ENCODE measurements at places on chromosomes 4 and X. TPM values are rescaled to one million over a fixed set of nuclear protein-coding genes. Genes with fewer than 3 reads are reported as not detected.

- no peak overlapping the region for H3K4me3 ChIP-seq
- no peak for DNase-seq
- no peaks in the 10 kb centered on the region for H3K4me1 ChIP-seq
- no peaks in the 10 kb centered on the region for H3K36me3 ChIP-seq
- H3K27me3 ChIP-seq = no peaks in the 10 kb centered on the region
Observed at GRCh38 chrX:68043713-68044438, 389.4 kb downstream of the OPHN1 start.

GRCh38 chrX:150692831-150693724 is at the start of gene MTMR1:
TSS of gene MTMR1 (plus strand) at chrX:150693396. CDS start at chrX:150693531, 135 bp downstream.
- no peak for DNase-seq
- H3K27me3 ChIP-seq = no peaks in the 10 kb centered on the region
- H3K4me3 ChIP-seq = peak within 1 kb of the TSS; percentile 74
- peak within 1 kb of the TSS; percentile 95 for H3K27ac ChIP-seq

- H3K4me1 ChIP-seq = peaks cover 5% of the 10 kb centered on the region
- H3K27me3 ChIP-seq = no peaks in the 10 kb centered on the region
- DNase-seq = no peak
Observed at GRCh38 chr4:151169900-151170299, 70.5 kb downstream of the RPS3A start.

DNA sequence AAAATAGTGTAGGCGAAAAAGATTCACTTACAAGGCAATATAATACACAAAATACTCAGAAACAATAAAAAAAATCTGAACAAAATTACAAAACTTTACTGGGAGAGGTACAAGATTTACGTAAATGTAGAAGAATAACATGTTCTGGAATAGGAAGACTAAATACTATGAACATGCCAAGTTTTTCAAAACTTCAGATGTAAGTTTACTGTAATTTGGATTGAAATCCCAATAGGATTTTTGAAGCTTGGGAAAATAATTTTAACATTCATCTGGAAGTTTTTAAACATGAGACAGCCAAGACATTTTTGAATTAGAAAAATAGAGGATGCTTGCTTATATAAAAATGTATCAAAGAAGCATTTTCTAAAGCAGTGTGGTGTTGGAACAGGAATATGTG is 30.5 kb upstream of the CT83 start:
- H3K27me3 ChIP-seq = no peaks in the 10 kb centered on the region
- H3K36me3 ChIP-seq = no peaks in the 10 kb centered on the region
- no peaks in the 10 kb centered on the region for H3K4me1 ChIP-seq
- no peak for DNase-seq
- H3K27ac ChIP-seq = no peak overlapping the region

GRCh38 chr4:76659103-76659490 is 224.1 kb downstream of the SHROOM3 start:
- H3K36me3 ChIP-seq = no peaks in the 10 kb centered on the region
- H3K27me3 ChIP-seq = no peaks in the 10 kb centered on the region
- no peak overlapping the region for H3K4me3 ChIP-seq
- H3K27ac ChIP-seq = no peak overlapping the region
- H3K4me1 ChIP-seq = peaks cover 8% of the 10 kb centered on the region

DNA sequence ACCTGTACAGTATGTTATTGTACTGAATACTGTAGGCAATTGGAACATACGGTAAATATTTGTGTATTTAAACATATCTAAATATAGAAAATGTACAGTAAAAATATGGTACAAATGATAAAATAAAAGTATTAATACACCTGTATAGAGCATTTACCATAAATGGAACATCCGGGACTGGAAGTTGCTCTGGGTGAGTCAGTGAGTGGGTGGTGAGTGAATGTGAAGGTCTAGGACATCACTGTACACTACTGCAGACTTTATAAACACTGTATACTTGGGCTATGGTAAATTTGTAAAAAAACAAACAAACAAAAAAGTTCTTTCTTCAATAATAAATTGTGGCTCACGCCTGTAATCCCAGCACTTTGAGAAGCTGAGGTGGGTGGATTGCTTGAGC is 52.4 kb upstream of the FHL1 start:
- H3K4me3 ChIP-seq = no peak overlapping the region
- no peak overlapping the region for H3K27ac ChIP-seq
- H3K36me3 ChIP-seq = no peaks in the 10 kb centered on the region

GRCh38 chr4:14967982-14968381 is 34.3 kb upstream of the CPEB2 start:
- no peaks in the 10 kb centered on the region for H3K4me1 ChIP-seq
- no peak overlapping the region for H3K4me3 ChIP-seq
- no peaks in the 10 kb centered on the region for H3K36me3 ChIP-seq

DNA sequence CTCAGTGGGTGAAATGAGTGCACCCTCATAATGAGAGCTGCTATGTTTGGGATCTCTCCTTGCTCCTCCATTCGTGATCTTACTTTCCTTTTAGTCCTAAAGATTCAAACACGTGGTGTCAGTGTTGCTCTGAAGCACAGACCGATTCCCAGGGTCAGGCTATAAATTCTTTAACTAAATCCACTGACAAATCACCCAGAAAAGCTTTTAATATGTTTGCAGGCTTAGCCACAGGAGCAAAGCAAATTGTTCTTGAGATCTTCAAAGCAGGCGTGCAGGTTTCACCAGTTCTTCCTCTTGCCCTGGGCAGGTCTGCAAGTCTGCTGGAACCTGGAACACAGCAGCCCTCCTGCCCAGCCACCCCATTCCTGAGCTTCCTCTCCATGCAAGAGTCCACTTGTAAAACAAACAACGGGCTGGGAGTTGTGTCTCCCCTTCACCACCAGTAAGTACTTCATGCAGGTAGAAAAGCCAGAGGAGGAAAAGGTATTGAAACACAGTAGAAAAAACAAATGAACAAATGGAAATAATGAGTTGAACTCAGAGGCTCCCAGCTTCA is 70.1 kb upstream of the ENPP6 start:
- H3K27me3 ChIP-seq = no peaks in the 10 kb centered on the region
- H3K36me3 ChIP-seq = no peaks in the 10 kb centered on the region
- H3K4me3 ChIP-seq = no peak overlapping the region
- H3K27ac ChIP-seq = peak overlapping the region; percentile 63

GRCh38 chr4:184310171-184310567 is 92.5 kb upstream of the ENPP6 start:
- no peak overlapping the region for H3K4me3 ChIP-seq
- no peak overlapping the region for H3K27ac ChIP-seq
- no peaks in the 10 kb centered on the region for H3K36me3 ChIP-seq
- H3K4me1 ChIP-seq = peaks cover 21% of the 10 kb centered on the region
- H3K27me3 ChIP-seq = no peaks in the 10 kb centered on the region

GRCh38 chr4:24768006-24768405 is 27.4 kb upstream of the SOD3 start:
- no peak overlapping the region for H3K4me3 ChIP-seq
- H3K4me1 ChIP-seq = peaks cover 6% of the 10 kb centered on the region
- no peak overlapping the region for H3K27ac ChIP-seq

- H3K27ac ChIP-seq = no peak overlapping the region
- H3K4me1 ChIP-seq = no peaks in the 10 kb centered on the region
- DNase-seq = no peak
- no peaks in the 10 kb centered on the region for H3K36me3 ChIP-seq
Observed at GRCh38 chr4:107449611-107450369, 270.2 kb downstream of the PAPSS1 start.

DNA sequence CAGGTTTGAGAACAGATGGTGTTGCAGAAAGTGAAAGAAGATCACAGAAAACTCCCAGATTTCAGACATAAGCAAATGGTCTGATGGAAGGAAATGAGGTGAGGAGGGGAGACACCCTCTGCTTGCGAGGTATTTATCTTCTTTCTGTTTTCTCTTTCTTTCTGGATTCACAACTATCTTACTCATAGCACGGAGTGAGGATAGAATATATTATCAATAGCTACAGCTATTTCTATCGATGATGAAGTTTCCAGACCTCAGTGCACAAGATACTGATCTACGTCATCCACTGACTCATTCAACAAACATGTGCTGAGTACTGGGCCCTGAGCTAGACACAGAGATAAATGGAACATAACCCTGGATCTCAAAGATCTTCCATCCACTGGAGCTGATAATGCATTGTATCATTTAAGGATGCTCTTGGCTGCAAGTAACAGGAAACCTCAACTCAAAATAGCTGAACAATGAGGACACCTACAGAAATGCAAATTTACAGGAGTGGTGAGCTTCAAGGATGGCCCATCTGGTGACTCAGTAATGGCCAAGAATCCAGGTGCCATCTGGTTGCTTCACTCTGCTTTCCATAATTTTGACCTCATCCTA is 21.2 kb downstream of the SLC2A9 start:
- H3K4me3 ChIP-seq = no peak overlapping the region
- H3K27ac ChIP-seq = no peak overlapping the region
- no peaks in the 10 kb centered on the region for H3K27me3 ChIP-seq
- peaks cover 25% of the 10 kb centered on the region for H3K4me1 ChIP-seq
- no peaks in the 10 kb centered on the region for H3K36me3 ChIP-seq

DNA sequence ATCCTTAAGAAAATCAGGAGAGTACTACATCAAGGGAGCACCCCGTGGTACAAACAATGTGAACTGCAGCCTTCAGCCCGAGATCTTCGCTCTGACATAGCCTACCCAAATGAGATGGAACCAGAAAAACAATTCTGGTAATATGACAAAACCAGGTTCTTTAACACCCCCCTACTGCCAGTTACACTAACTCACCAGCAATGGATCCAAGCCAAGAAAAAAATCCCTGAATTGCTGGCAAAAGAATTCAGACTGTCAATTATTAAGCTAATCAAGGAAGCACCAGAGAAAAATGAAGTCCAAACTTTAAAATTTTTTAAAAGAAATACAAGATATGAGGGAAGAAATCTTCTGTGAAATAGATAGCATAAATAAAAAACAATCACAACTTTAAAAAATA is 101.7 kb upstream of the KLF8 start:
- no peak overlapping the region for H3K4me3 ChIP-seq
- no peaks in the 10 kb centered on the region for H3K27me3 ChIP-seq
- H3K4me1 ChIP-seq = no peaks in the 10 kb centered on the region
- no peak overlapping the region for H3K27ac ChIP-seq
- no peaks in the 10 kb centered on the region for H3K36me3 ChIP-seq
- DNase-seq = no peak

DNA sequence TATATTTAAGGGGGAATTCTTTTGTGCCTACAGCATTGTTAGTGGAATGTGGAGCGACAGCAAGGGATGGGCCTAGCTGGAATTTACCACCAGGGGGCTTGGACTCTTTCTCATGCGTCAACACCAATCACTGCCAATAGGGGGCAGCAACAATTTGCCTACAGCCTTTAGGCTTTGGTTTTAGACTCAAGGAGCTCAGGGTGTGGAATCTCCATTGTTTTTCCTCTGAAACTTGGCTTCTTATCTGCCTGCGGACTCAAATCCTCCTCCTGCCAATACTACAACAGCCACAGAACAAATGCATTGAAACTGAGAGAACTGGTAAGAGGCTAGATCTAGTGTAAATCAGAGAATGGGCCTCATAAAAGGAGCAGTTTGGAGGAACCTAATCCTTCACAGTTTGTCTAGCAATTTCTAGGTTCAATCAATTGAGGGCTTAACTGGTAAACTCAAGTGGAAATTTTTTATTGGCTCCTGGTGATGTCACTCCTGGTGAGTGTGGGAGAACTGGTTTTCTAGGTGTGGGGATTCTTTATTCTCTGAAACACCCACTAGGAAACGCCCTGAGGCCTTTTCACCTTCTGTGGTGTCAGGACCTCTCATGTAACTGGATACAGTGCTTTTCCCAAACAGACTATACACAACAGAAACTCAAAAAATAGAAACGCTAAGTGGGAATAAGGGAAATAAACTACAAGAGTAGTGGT is 27.9 kb upstream of the TMSB4X start:
- peak overlapping the region; percentile 75 for H3K27ac ChIP-seq
- DNase-seq = peak; percentile 26
- H3K27me3 ChIP-seq = no peaks in the 10 kb centered on the region
- H3K4me1 ChIP-seq = peaks cover 18% of the 10 kb centered on the region

DNA sequence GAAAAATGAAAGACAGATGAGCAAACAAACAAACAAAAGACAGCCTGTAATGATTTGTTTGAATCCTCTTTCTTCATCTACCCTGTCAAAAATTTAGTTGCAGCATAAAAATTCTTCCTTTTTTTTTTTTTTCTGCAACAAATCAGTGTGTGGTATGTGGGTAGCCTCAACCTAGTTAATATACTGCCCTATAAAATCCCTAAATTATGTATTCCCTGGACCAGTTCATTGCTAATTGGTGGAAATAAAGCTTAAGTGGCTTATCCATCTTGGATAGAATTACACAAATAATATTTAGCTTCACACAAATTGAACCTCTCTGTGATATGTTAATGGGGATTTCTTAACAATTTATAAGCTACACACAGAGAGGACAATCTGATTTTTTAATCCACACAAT is 208.4 kb downstream of the NDST4 start:
- DNase-seq = no peak
- H3K27ac ChIP-seq = no peak overlapping the region
- no peaks in the 10 kb centered on the region for H3K36me3 ChIP-seq

DNA sequence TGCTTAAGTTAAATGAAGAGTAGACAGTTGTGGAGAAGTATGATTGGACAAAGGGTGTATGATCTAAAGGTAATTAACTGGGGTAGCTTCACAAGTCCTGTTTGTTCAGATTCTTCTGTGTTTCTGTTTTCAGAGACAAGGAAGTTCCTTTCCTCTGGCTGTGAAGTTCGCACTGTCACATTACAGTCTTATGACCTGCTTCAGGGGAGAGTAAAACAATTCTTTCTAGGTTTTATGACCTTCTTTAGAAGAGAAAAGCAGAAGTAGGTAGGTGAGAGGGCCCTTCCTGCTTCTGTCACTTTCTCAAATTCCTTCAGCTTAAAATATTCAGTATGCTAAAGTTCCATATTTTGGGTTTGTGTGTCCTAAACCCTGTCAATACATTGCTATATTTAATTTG is 211.9 kb downstream of the SOX3 start:
- H3K27me3 ChIP-seq = no peaks in the 10 kb centered on the region
- DNase-seq = no peak
- H3K4me1 ChIP-seq = no peaks in the 10 kb centered on the region
- no peak overlapping the region for H3K27ac ChIP-seq
- no peaks in the 10 kb centered on the region for H3K36me3 ChIP-seq
- H3K4me3 ChIP-seq = no peak overlapping the region

- H3K4me3 ChIP-seq = no peak overlapping the region
- DNase-seq = no peak
- H3K27me3 ChIP-seq = no peaks in the 10 kb centered on the region
- no peaks in the 10 kb centered on the region for H3K36me3 ChIP-seq
Observed at GRCh38 chr4:112055100-112055499, 90.2 kb upstream of the FAM241A start.

ZCCHC12 gene
- total RNA-seq = not detected

SPIN2A gene
- total RNA-seq = not detected

DUX4 gene
- not detected for total RNA-seq

CLCN5 gene
- 8.0 TPM for total RNA-seq
